ENCODE measurements at places on chromosomes 3 and 15.

GRCh38 chr15:67746450-67746849, 78.9 kb upstream of the SKOR1 start:
- no peak overlapping the region for H3K27ac ChIP-seq
- H3K36me3 ChIP-seq = peaks cover 4% of the 10 kb centered on the region
- no peaks in the 10 kb centered on the region for H3K27me3 ChIP-seq
- H3K4me3 ChIP-seq = no peak overlapping the region
- no peak for DNase-seq
- H3K4me1 ChIP-seq = peaks cover 15% of the 10 kb centered on the region

DNA sequence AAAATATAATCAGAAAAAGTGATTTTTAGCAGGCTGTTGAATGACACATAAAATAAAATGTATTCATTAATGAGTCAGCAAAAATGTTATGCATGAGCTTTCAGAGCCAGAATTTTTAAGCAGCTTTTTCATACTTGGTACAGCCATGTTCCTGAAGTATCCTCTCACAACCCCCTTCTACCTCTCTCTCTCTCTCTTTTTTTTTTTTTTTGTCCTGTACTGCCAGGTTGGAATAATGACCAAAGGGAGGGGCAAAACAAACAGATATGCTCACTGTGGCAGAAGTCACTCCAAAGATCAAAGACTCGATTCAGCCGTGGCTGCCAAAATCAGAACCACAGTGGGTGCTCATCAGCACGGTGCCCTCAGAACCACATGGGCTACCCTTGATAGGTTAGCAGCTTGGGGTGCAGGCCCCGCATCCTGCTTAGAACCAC, 383.0 kb downstream of the ZBTB20 start:
- peaks cover 22% of the 10 kb centered on the region for H3K4me1 ChIP-seq
- H3K27me3 ChIP-seq = no peaks in the 10 kb centered on the region
- peaks cover 2% of the 10 kb centered on the region for H3K36me3 ChIP-seq
- H3K4me3 ChIP-seq = no peak overlapping the region
- DNase-seq = no peak

- H3K36me3 ChIP-seq = no peaks in the 10 kb centered on the region
- no peak overlapping the region for H3K4me3 ChIP-seq
- no peaks in the 10 kb centered on the region for H3K4me1 ChIP-seq
- DNase-seq = no peak
- H3K27me3 ChIP-seq = peaks cover 39% of the 10 kb centered on the region
Observed at GRCh38 chr15:69847625-69848024, 250.1 kb downstream of the TLE3 start.

GRCh38 chr3:29486917-29487316, 206.0 kb downstream of the RBMS3 start:
- no peak for DNase-seq
- H3K4me1 ChIP-seq = no peaks in the 10 kb centered on the region
- no peak overlapping the region for H3K27ac ChIP-seq
- no peaks in the 10 kb centered on the region for H3K36me3 ChIP-seq

GRCh38 chr3:195040094-195040493, 230.9 kb downstream of the XXYLT1 start:
- H3K4me3 ChIP-seq = no peak overlapping the region
- peaks cover 41% of the 10 kb centered on the region for H3K27me3 ChIP-seq
- no peak overlapping the region for H3K27ac ChIP-seq
- DNase-seq = no peak

GRCh38 chr3:77464111-77464688, 424.3 kb downstream of the ROBO2 start:
- no peak overlapping the region for H3K4me3 ChIP-seq
- DNase-seq = no peak
- no peaks in the 10 kb centered on the region for H3K4me1 ChIP-seq
- H3K27ac ChIP-seq = no peak overlapping the region
- H3K36me3 ChIP-seq = no peaks in the 10 kb centered on the region
- H3K27me3 ChIP-seq = no peaks in the 10 kb centered on the region

- H3K4me1 ChIP-seq = no peaks in the 10 kb centered on the region
- no peak for DNase-seq
- no peaks in the 10 kb centered on the region for H3K27me3 ChIP-seq
Observed at GRCh38 chr3:139521816-139522215, 17.7 kb downstream of the RBP1 start.

DNA sequence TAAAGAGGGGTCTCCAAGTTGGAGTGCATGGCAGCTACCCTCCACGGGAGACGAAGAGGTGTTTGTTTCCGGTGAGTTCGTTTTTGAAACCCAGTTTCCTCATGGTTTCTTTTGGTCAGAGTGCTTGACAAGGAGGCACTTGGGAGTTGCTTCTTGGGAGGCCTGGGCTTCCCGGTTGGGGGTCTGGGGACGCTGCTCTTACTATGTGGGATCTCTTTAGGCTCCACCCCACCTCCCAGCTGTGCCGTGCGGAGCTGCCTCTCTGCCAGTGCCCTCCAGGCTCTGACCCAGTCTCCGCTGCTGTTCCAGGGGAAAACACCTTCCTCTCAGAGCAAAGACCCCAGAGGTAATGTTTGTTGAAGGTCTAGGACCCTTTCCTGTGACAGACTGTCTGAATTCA, 29.6 kb downstream of the KIF7 start:
- H3K36me3 ChIP-seq = peaks cover under 1% of the 10 kb centered on the region
- no peak for DNase-seq
- H3K4me1 ChIP-seq = no peaks in the 10 kb centered on the region

DNA sequence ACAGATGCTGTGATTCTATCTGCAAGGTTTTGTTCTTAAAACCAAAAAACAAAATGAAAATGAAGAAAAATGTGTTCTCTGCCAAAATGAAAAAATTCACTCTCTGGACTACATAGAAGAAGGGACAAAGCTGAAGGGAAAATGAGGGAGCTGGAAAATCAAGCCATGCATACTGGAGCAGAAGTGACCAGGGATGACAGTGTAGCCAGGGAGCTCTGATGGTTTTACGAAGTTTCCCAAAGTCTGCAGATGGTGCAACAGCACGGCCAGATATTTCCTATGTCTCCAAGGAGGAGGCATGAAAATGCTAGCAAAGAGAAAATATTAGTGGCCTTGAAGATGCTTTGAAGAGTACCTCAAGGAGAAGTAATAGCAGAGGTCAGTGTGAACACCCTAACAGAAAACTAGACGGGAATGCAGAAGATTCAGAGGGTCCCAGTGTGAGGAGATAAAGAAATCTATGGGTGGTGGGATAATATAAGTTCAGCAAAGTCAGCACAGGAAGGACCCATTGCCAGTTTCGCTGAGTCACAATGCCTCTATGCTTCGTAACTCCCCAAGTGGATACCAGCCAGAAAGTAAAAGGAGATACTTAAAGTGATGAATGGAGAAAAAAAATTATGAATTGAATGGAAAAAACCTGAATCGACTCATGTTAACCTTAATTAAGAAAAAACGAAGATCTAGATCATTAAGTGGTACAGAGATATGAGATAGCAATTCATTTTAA, 39.0 kb upstream of the POMGNT2 start:
- DNase-seq = no peak
- no peak overlapping the region for H3K27ac ChIP-seq
- H3K4me3 ChIP-seq = no peak overlapping the region
- H3K4me1 ChIP-seq = peaks cover 6% of the 10 kb centered on the region

GRCh38 chr3:183188895-183189462, 26.4 kb upstream of the LAMP3 start:
- H3K27me3 ChIP-seq = no peaks in the 10 kb centered on the region
- DNase-seq = no peak
- H3K36me3 ChIP-seq = peaks cover 1% of the 10 kb centered on the region
- H3K4me1 ChIP-seq = no peaks in the 10 kb centered on the region
- no peak overlapping the region for H3K4me3 ChIP-seq
- H3K27ac ChIP-seq = no peak overlapping the region

GRCh38 chr15:80773792-80774352, 5.3 kb upstream of the CEMIP start:
- no peak overlapping the region for H3K27ac ChIP-seq
- peaks cover 15% of the 10 kb centered on the region for H3K27me3 ChIP-seq
- no peak for DNase-seq
- H3K4me3 ChIP-seq = no peak overlapping the region

GRCh38 chr3:107413264-107413663, 36.0 kb downstream of the CCDC54 start:
- H3K27ac ChIP-seq = no peak overlapping the region
- no peak overlapping the region for H3K4me3 ChIP-seq
- H3K27me3 ChIP-seq = peaks cover 12% of the 10 kb centered on the region
- DNase-seq = no peak
- no peaks in the 10 kb centered on the region for H3K36me3 ChIP-seq

DNA sequence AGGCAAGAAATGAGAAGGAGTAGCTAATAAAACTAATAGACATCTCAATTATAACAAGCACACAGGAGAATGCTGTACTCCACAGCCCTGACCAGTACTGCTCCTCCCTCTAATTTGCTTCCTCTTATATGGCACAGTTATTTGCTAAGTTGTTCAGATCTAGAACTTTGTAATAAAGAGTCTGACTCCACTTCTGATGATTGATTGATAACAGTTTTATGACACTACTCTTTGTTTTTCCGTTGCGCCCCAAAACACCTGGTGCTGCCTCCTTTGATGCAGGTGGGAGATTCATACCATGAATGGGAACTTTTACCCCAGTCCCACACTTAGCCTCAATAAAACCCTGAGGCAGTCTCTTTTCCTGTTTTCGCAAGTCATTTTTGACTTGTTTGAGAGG, 777.7 kb downstream of the GBE1 start:
- H3K27ac ChIP-seq = no peak overlapping the region
- H3K36me3 ChIP-seq = no peaks in the 10 kb centered on the region
- no peaks in the 10 kb centered on the region for H3K27me3 ChIP-seq
- DNase-seq = no peak
- H3K4me1 ChIP-seq = no peaks in the 10 kb centered on the region

DNA sequence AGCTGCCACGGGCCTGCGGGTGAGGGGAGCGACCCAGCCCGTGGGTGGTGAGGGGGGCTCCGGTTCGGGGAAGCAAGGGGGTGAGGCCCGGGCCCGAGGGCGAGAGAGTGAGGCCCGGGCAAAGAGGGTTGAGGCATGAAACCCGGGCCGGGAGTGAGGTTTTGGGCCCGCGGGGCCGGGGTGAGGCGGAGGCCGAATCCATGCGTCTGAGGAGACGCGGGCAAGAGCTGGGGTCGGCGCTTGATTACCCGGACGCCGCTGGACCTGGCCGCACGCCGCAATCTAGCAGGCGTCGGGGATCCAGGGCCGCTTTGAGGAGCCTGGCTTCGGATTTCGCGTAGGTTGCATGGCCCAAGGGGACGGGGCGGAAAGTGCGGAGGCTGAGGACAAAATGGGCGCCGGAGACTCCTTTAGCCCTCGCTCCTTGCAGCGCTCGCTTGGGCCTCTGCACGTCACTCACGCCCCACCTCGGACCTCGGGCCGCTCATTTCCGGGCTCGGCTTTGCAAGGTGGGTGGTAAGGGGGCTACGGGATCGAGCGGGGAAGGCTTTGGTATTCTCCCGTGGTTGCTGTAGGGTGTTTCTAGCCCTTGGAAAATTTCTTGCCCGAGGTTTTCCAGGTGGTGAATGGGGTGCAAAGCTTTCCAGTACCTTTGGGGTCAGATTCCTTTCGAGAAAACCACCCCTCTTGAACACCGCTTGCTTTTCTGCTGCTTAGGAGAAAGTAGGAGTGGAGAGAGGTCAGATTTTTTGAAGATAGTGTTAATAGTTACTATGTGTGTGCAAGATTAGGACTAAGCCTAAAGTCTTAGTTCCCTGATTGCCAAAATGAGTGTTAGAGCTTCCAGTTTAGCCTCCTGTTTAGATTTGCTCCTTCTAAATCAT, 827 bp downstream of the SLC25A36 start:
- peaks cover 11% of the 10 kb centered on the region for H3K36me3 ChIP-seq
- peak overlapping the region; percentile 94 for H3K27ac ChIP-seq
- H3K4me1 ChIP-seq = peaks cover 55% of the 10 kb centered on the region
- peak; percentile 31 for DNase-seq
- H3K27me3 ChIP-seq = no peaks in the 10 kb centered on the region

- H3K27ac ChIP-seq = no peak overlapping the region
- H3K4me3 ChIP-seq = no peak overlapping the region
- no peak for DNase-seq
- no peaks in the 10 kb centered on the region for H3K27me3 ChIP-seq
- H3K4me1 ChIP-seq = peaks cover 7% of the 10 kb centered on the region
Observed at GRCh38 chr3:141680620-141681389, 57.3 kb upstream of the RNF7 start.

- no peaks in the 10 kb centered on the region for H3K36me3 ChIP-seq
- DNase-seq = no peak
- no peak overlapping the region for H3K4me3 ChIP-seq
- peaks cover 16% of the 10 kb centered on the region for H3K27me3 ChIP-seq
- no peak overlapping the region for H3K27ac ChIP-seq
Observed at GRCh38 chr15:77870195-77871065, 207.1 kb downstream of the TBC1D2B start.

DNA sequence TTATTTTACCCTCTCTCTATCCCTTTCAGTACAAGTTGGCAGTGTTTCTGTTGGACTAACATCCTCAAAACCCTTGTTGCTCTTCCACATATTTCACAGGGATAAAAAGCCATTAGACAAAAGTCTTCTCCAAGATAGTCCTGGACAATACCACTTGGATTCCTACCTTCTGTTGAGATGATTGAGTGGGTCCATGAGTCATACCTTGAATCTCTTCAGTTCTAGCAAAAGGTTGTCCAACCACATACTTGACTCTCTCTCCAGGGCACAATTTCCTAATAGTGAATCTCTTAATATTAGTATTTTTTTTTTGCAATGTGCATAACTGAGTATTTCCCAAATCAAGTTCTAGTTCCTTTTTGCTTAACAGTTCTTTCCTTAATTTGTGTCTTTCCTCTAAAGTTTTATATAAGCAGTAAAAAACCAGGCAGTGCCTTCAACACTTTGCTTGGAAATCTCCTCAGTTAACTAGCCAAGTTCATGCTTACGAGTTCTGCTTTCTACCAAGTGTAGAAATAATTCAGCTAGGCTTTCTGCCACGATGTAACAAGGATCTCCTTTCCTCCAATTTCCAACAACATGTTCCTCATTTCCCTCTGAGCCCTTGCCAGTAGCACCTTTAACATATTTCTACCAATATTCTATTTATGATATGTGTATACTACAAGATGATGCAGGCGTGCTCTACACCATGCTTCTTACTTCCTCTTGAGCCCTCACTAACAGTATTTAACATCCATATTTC, 68.3 kb upstream of the NEO1 start:
- H3K4me1 ChIP-seq = no peaks in the 10 kb centered on the region
- H3K27me3 ChIP-seq = peaks cover 49% of the 10 kb centered on the region
- no peak overlapping the region for H3K4me3 ChIP-seq
- no peak for DNase-seq

DNA sequence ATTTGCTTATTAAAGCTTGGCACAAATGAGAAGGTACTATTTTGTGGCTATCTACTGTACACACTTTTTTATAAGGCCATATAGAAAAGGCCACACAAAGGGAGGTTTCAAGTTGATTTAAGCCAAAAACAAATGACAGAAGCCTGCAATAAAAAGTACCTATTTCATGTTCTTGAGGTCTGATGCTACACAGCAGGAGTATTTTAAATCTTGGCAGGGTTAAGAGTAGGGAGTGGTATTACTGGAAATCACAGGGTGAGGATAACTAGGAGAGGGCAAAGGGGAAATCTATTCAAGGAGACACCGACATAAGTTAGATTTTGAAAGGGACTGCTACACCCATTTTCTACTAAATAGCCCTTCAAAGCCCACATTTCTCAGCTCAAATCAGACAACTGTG, 146.2 kb downstream of the GREM1 start:
- no peak for DNase-seq
- no peak overlapping the region for H3K4me3 ChIP-seq
- H3K27me3 ChIP-seq = no peaks in the 10 kb centered on the region
- no peak overlapping the region for H3K27ac ChIP-seq
- H3K4me1 ChIP-seq = peaks cover 5% of the 10 kb centered on the region

GRCh38 chr15:30794388-30794787, 109.3 kb upstream of the FAN1 start:
- H3K4me1 ChIP-seq = no peaks in the 10 kb centered on the region
- no peaks in the 10 kb centered on the region for H3K36me3 ChIP-seq
- H3K27me3 ChIP-seq = peaks cover 74% of the 10 kb centered on the region
- H3K27ac ChIP-seq = no peak overlapping the region
- DNase-seq = no peak

Data from central memory CD8-positive, alpha-beta T cell (primary cell).